ENCODE measurements at places on chromosomes 1 and 21.

GRCh38 chr1:29542548-29542947 is 306.2 kb downstream of the PTPRU start:
- peak; percentile 67 for DNase-seq

GRCh38 chr1:168279253-168279652 is 1.4 kb upstream of the TBX19 start:
- DNase-seq: no peak

GRCh38 chr1:47444562-47445465 is 7.0 kb downstream of the FOXD2 start:
- no peak for DNase-seq

- no peak for DNase-seq
Observed at GRCh38 chr1:12184008-12184681, 17.4 kb downstream of the TNFRSF1B start.

- no peak for DNase-seq
Observed at GRCh38 chr1:44947063-44947773, 39.2 kb downstream of the EIF2B3 start.

- no peak for DNase-seq
Observed at GRCh38 chr1:113538225-113538624, 147.9 kb downstream of the MAGI3 start.

DNA sequence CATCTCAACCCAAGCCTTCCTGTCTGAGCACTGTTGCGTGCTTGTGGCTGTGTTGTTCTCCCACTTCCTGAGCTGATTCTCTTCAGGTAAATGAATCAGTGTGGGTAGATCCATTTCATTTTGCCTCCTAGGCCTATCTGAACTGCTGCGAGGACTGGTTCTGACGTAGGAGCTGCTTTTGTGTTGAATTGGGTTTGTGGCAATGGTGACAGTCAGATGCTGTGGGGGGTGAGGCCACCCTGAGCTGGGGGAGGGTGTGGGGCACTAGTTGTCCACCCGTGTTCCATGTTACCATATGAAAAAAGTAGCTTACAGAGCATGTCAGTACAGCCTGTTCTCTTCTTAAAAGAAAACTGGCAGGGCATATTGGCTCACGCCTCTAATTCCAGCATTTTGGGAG is 81.5 kb downstream of the MRPS6 start:
- no peak for DNase-seq

GRCh38 chr1:179120736-179121135 is 38.9 kb downstream of the TOR3A start:
- DNase-seq: no peak

GRCh38 chr1:201614262-201615015 is 75.5 kb downstream of the NAV1 start:
- DNase-seq: no peak

GRCh38 chr21:14584357-14585095 is 38.4 kb upstream of the SAMSN1 start:
- DNase-seq: no peak

- DNase-seq: no peak
Observed at GRCh38 chr1:43312663-43313515, 12.1 kb downstream of the TIE1 start.

GRCh38 chr1:37859507-37860345 is at the start of gene MTF1:
TSS of gene MTF1 (minus strand) at chr1:37859592. CDS start at chr1:37857658, 1,934 bp downstream.
- peak; percentile 95 for DNase-seq

DNA sequence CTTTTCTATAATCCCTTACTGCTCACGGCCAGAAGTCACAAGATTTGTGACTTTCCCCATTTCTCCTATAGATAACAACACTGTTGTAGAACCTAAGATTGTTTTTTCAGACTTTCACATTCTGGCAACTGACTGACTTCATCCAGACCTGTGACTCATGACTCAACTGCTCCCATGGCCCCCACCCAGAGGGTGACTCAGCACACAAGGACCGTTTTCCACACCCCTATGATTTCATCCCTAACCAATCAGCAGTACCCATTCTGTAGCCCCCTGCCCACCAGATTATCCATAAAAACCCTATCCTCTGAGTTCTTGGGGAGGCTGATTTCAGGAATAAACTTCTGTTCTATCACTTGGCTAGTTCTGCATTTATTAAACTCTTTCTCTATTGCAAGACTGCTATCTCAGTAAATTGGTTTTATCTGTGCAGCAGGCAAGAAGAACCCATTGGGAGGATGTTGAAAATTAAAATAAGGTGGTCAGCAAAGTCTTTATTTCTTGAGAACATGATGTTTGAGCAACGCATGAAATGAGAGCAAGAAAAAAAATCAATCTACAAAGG is 79.7 kb downstream of the NGF start:
- no peak for DNase-seq

DNA sequence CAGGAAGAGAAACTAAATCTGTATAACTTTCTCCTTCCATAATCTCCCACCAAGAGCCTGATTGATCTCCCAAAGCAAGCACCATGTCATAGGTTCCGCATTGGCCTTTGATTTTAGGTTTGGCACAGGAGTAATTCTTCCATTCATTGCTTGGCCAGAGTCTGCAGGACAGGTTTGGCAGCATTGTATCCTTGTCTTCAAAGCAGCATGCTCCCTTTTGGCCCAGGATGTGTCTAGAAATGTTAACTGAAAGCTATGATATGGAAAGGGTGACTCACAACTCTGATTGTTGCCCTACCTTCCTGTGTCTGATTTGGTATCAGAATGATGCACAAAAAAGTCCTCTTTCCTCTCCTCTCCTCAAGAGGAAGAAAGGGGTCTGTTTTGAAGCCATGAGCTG is 824.3 kb upstream of the PRMT6 start:
- no peak for DNase-seq

- no peak for DNase-seq
Observed at GRCh38 chr1:58594546-58594945, 17.5 kb upstream of the TACSTD2 start.

DNA sequence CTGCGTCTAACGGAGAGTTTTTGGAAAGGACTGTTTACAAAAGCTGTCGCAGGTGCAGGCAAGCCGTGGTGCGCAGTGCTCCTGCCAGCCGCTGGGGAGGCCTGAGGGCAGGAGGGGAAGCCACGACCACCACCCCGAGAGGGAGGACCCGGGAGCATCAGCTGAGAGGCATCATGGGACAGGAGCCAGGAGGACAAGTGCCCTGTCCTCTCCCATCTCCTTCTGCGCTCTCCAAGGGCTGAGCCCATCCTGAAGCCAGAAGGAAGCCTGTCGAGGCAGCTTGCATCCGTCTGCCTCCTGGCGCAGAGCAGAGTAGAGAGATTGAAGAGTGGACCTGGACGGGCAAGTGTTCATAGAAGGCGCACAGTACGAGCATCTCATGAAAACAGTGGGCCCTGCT is 310.9 kb downstream of the KIF26B start:
- no peak for DNase-seq

- no peak for DNase-seq
Observed at GRCh38 chr21:43984905-43985689, 27.0 kb upstream of the TRAPPC10 start.

- DNase-seq: no peak
Observed at GRCh38 chr1:217943361-217943760, 312.2 kb downstream of the SPATA17 start.

DNA sequence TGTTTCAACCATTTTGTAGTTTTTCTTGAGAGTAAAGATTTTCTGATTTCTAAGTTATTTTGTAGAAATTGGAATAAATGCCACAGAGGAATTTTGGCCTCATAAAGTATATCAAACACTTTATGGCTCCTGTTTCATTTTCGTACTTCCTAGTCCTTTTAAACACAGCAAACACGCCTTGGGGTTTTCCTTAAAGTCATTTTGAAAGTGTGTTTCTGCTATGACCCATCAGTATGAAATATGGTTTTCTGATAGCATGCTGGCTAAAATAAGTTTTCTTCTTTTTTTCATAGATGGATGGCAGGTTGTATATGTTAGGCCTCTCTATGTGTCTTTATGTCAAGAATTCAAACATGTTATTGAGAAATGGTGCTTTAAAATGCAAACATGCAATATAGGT is 940.1 kb upstream of the TMPRSS15 start:
- DNase-seq: no peak

DNA sequence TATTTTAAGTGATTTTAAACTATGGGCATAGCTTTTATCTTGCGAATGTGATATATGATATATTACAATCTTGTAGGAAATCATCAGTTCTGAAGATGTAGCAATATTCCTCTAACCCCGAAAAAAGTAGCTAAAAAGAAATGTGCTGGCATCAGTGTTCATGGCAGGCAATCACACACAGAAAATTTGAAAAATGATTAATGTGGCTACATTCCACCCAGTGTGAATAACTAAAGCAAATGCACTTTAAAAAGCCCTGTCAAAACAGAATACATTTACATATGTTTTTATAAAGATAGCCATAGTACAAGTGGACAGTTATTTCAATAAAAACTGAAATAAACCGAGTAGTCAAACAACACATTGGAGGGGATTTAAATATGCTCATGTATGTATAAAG is 260.2 kb downstream of the HHAT start:
- no peak for DNase-seq

GRCh38 chr1:41679531-41679930 is 195.0 kb upstream of the EDN2 start:
- no peak for DNase-seq

GRCh38 chr21:20272791-20273362 is 725.3 kb upstream of the NCAM2 start:
- DNase-seq: no peak

GRCh38 chr1:175554586-175554985 is 188.8 kb downstream of the TNR start:
- DNase-seq: no peak

DNA sequence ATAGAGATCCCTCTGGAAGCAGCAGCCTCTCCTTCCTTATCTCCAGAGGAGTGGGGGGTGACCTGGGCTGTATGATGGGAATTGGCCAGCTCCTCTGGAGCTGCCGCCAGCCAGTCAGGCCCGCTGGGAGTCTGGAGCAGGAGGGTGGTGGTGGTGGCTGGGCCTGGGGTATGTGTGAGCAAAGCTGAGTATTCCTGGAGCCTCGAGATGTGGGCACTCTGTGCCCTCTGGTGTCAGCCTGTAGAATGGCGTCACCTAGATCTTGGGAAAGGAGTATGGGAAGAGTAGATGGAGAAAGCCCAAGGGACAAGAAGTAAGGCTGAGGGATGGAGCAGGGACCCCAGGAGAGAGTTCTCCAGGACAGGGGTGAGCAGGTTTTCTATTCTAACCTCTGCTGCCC is 16.0 kb downstream of the VANGL2 start:
- peak; percentile 15 for DNase-seq

- no peak for DNase-seq
Observed at GRCh38 chr1:40753142-40753882, 30.3 kb upstream of the KCNQ4 start.

GRCh38 chr1:220809704-220810103 is 23.0 kb downstream of the MTARC1 start:
- no peak for DNase-seq

DNA sequence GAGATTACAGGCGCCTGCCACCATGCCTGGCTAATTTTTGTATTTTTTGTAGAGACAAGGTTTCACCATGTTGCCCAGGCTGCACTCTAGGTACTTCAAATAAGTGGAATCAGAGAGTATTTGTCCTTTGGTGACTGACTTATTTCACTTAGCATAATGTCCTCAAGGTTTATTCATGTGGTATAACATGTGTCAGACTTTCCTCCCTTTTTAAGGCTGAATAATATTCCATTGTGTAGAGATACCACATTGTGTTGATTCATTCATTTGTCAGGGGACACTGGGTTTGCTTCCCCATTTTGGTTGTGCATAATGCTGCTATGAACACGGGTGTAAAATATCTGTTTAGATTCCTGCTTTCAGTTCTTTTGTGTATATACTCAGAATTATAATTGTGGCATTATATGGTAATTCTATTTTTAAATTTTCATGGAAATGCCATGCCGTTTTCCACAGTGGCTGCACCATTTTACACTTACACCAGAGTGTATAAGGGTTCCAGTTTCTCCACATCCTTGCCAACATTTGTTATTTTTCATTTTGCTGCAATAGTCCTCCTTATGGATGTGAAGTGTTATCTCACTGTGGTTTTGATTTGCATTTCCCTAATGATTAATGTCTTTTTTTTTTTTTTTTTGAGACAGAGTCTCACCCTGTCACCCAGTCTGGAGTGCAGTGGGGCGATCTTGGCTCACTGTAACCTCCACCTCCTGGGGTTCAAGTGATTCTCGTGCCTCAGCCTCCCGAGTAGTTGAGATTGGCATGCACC is 35.1 kb downstream of the IL6R start:
- DNase-seq: no peak

DNA sequence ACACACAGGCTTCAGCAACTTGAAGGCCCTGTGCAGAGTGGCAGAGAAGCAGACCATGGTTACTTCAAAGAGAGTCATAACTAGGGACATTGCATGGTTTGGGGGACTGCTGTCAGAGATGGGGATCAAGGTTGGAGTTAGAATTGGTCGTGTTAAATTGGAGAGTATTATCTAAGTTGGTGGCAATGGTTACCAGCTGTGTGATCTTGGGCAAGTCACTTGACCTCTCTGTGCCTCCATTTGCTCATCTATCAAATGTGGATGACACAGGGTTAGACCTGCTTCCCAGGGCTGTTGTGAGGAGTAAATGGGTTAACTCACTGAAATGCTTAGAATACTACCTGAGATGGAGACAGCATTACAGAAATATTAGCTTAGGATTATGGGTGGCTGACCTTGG is 91.1 kb downstream of the PAX7 start:
- no peak for DNase-seq

DNA sequence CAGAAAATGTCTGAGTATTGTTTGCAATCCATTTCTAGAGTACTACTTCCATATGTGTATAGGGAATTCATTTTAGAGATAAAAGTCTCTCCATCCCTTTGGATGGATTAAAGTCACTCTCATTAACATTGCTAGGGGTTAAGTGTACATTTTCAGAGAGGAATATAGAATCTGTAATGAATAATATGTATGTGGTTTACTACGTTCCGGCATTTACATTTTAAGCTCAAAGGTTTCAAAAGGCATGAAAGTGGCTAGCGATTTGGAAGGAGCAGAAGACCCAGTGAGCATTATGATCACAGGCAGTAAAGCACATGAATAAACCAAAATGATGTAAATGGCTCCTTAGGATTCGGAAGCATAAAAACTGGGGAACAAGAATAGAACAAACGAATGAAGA is 123.0 kb downstream of the DSCAM start:
- no peak for DNase-seq

- DNase-seq: no peak
Observed at GRCh38 chr1:26388791-26389445, 16.4 kb upstream of the ZNF683 start.
